Activated CD4-positive, alpha-beta T cell treated with anti-CD3 and anti-CD28 coated beads for 48 hours (primary cell): ENCODE measurements at places on chromosomes 11 and 22.

- no peak for DNase-seq
Measured at GRCh38 chr11:113885897-113886296, 10.5 kb upstream of the USP28 start.

GRCh38 chr11:105861225-105861624, 160.8 kb downstream of the MSANTD4 start:
- DNase-seq: no peak

- no peak for DNase-seq
Measured at GRCh38 chr22:26708256-26709009, 51.0 kb downstream of the MIAT start.

DNA sequence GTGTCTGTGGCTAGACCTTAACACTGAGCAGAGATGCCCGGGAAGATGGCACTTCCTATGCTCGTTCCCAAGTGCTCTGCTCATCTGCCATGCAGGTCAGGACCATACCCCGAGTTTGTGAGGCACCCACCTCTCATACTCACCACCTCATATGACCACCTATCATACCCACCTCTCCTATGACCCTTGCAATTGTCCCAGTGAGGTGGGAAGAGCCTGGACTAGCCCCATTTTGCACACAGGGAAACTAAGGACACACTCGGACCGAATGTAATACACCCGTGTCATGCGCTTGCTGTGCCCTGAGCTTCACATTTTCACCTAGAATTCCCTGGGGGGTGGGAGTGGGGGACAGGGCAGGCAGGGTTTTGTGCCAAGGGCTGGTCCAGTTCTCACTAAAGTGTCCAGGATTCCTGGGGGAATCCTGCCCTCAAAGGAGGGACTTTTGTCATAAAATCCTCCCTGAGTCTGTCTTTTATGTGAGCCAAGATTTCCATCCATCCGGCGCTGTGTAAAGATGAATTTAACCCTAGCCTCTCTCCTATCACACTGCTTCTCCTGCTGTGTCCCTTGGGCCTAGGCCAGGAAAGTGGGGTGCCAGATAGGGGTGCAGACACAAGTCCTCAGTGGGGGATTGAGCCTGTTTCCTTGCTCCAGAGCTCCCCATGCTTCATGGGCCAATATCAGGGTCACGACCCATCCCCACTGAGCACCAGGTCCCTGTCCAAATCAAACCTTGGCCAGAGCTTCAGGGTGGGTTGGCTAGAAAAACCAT, 20.0 kb downstream of the TPBGL start:
- no peak for DNase-seq
